ENCODE measurements at places on chromosomes 11 and 22. TPM values are rescaled to one million over a fixed set of nuclear protein-coding genes. Genes with fewer than 3 reads are reported as not detected.

EXPH5 gene
- 0.25 TPM for total RNA-seq

NNMT gene
- total RNA-seq, result 457 TPM

PTPRJ gene
- total RNA-seq, result 12.4 TPM

GRCh38 chr11:69079661-69080256 is 31.0 kb downstream of the TPCN2 start:
- no peak for DNase-seq

- DNase-seq, result no peak
Observed at GRCh38 chr22:30314915-30315314, 11.8 kb downstream of the TBC1D10A start.

DNA sequence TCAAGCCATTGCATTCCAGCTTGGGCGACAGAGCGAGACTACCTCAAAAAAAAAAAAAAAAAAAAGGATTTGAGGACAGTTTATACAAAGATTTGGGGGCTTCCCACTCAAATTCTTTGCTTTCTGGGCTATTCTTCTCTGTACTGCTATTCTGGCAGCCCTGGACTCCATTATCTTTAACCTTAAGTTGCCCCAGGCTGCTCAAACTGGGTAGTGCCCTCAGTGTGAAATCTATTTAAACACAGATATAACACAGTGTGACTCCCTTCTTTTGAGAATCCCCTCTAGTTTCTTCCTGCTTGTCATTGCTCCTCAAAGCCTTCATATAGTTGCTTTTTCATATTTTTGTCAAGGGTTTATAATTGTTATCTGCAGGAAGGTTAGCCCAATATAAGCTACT is 49.5 kb upstream of the WEE1 start:
- no peak for DNase-seq

- no peak for DNase-seq
Observed at GRCh38 chr11:33787076-33787475, 12.8 kb upstream of the FBXO3 start.

- DNase-seq, result peak; percentile 75
Observed at GRCh38 chr22:39013942-39014722, at the start of gene APOBEC3C. Gene APOBEC3C (plus strand): TSS chr22:39014257. CDS start chr22:39014363, 106 bp downstream.

- DNase-seq, result no peak
Observed at GRCh38 chr11:27754035-27755017, 54.1 kb upstream of the BDNF start.

- no peak for DNase-seq
Observed at GRCh38 chr22:31968022-31968421, 23.7 kb downstream of the YWHAH start.

- DNase-seq, result peak; percentile 53
Observed at GRCh38 chr11:70467201-70468085, 69.1 kb downstream of the CTTN start.

DNA sequence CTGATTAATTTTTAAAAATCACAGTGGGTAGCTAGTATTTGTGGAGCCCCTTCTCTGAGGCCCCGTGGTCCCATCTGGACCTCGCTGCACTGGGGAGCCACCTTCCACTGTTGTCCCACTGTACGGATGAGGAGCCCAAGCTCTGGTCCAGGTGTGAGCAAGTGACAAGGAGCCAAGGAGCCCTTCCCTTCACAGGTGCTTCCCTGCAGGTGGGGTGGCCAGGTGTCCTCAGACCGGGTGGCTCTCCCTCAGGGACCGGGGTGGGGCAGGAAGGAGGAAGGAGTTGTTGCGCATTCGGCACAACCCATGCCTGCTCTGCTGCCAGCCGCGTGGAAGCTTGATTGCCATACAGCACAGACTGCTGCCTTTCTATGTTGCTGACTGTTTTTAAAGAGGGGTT is 10.4 kb upstream of the SEPTIN5 start:
- DNase-seq, result no peak

Measured in psoas muscle (tissue), 8 donors.